Adrenal gland (tissue), 19 donors: ENCODE measurements at places on chromosomes 5 and 9. TPM values are rescaled to one million over a fixed set of nuclear protein-coding genes. Genes with fewer than 3 reads are reported as not detected.

ANKRD31 gene
- 0.31 TPM for polyA plus RNA-seq

OR1Q1 gene
- not detected for polyA plus RNA-seq

DNA sequence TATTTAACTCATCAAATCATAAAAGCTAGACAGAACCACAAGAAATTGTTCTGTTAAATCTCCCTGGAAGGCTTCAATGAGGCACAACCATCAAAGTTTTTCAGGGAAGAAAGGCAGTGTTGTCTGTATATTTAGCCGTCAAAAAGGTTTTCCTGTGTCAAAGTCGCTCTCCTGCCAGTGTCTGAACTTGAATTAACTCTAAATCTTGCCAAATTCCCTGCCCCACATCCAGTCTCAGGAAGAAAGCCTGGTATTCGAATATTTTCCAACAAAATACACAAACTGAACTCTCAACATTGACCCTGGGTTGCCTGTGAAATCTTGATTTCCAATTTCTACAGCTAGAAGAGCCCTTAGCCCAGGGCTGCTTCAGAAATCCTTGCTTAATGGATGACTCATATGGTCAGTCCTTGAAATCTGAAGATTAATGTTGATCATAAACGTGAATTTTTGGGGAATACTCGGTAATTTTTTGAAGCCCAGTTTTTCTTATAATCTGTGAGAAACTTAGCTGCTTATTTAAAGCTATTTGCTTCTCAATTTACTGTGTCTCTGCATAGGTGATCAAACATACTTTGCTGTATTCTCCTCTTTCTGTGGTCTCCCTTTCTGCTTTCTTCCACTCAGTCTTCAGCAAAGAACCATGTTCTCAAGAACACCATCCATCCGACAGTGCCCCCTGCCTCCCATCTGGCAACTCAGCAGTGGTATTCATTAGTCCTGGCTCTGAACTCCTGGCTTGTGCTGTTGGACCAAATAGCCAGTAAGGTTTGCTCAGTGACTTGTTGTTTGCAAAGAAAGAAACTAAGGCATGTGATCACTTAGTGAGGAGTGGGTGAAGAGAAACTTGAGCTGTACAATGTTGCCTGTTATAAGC, 58.9 kb downstream of the NREP start:
- no peaks in the 10 kb centered on the region for H3K36me3 ChIP-seq
- H3K4me1 ChIP-seq, result peaks cover 3% of the 10 kb centered on the region
- no peak for DNase-seq
- H3K27me3 ChIP-seq, result no peaks in the 10 kb centered on the region

DNA sequence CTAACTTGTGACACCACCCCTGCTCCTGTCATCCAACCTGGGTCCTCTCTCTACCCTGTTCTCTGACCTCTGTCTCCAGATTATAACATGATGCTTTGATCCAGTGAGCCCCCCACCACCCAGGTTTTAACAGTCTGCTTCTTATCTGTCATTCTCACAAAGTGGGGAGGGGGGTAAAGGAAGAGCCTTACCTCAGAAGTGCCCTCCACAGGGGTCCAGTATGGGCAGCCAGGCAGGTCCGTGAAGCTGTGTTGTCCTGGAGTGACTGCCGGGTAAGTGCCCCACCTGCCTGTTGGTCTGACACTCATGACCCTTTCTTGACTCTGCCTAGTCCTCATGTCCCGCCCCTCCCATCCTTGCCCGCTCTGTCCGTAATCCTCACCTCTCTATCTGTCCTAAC, 3.4 kb downstream of the IL11RA start:
- no peaks in the 10 kb centered on the region for H3K27me3 ChIP-seq
- H3K4me1 ChIP-seq, result peaks cover 27% of the 10 kb centered on the region
- H3K4me3 ChIP-seq, result no peak overlapping the region
- no peak overlapping the region for H3K27ac ChIP-seq
- no peak for DNase-seq
- peaks cover 4% of the 10 kb centered on the region for H3K36me3 ChIP-seq

- H3K36me3 ChIP-seq, result no peaks in the 10 kb centered on the region
- H3K4me3 ChIP-seq, result no peak overlapping the region
- H3K4me1 ChIP-seq, result no peaks in the 10 kb centered on the region
Measured at GRCh38 chr5:12861886-12862654, 957.8 kb upstream of the CTNND2 start.

DNA sequence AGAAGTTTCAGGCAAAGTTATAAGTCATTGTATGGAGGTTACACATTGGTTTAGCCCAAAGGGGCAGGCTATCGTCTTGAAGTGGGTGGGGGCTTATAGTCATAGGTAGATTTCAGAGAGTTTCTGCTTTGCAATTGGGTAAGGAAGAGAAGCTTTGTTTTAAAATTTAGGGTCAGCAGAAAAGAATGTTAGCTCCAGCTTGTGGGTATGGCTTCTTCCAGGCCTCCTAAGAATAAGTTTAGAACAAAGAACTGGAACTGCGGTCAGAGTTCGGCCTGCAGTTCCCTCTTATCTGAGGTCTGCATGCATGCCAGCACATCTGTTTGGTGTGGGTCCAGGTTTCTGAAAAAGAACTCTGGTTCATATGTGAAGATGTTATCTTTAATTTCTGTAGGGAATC, 96.1 kb downstream of the CYFIP2 start:
- no peak for DNase-seq
- no peaks in the 10 kb centered on the region for H3K27me3 ChIP-seq

DNA sequence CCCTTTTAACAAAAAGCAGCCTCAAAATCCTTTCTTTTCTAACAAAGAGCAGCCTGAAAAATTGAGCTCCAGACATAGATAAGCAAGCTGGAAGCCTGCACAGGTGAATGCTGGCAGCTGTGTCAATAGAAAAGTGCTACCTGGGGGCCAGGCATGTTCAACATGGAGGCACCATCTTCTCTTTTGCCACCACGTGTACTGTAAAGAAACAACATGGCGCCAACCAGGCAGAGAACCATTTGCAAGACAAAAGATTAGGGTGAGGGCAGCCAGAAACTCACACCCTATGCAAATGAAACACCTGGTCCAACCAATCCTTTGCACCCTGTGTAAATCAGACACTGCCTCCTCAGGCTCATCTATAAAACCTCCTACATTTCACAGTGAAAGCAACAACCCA, 96.0 kb downstream of the ACTL7B start:
- no peak overlapping the region for H3K27ac ChIP-seq
- no peaks in the 10 kb centered on the region for H3K27me3 ChIP-seq
- no peak overlapping the region for H3K4me3 ChIP-seq
- H3K4me1 ChIP-seq, result no peaks in the 10 kb centered on the region
- no peaks in the 10 kb centered on the region for H3K36me3 ChIP-seq
- no peak for DNase-seq

PTPN3 gene
- 1.6 TPM for polyA plus RNA-seq

DNA sequence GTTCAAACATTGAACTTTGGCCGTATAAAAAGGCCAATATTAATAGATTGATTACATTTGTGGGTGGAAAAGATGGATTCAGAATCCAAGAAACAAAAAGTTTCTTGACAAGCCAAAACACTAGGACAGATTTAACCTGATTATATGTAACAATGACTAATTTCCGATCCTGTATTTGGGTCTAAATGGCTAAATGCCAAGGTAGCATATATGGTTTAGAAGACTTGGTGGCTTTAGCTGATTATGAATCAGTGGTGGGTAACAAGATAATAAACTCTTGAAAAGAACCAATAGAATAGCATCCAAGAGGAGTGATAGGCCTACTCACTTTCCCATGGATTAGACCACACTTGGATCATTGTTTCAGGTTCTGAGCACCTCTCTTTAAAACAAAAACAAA, 21.8 kb upstream of the ANP32B start:
- H3K27ac ChIP-seq, result no peak overlapping the region
- H3K27me3 ChIP-seq, result no peaks in the 10 kb centered on the region
- H3K36me3 ChIP-seq, result no peaks in the 10 kb centered on the region
- H3K4me1 ChIP-seq, result no peaks in the 10 kb centered on the region
- no peak for DNase-seq
- no peak overlapping the region for H3K4me3 ChIP-seq

- no peaks in the 10 kb centered on the region for H3K36me3 ChIP-seq
- DNase-seq, result no peak
- no peak overlapping the region for H3K4me3 ChIP-seq
- no peaks in the 10 kb centered on the region for H3K4me1 ChIP-seq
- H3K27me3 ChIP-seq, result no peaks in the 10 kb centered on the region
- H3K27ac ChIP-seq, result no peak overlapping the region
Measured at GRCh38 chr9:2461892-2462291, 159.7 kb upstream of the VLDLR start.

DNA sequence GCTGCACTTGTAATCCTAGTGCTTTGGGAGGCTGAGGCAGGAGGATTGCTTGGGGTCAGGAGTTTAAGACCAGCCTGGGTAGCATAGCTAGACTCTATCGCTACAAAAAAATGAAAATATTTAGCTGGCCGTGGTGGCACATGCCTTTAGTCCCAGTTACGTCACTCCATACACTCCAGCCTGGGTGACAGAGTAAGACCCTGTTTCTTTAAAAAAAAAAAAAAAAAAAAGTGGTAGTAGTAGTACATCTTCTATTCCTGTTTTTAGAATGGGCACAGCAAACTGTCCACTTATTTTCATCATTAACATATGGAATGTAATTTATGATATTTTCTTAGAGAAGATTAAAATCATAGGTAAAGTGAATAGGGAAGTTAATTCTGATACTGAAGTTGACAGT, 48.2 kb downstream of the TRIO start:
- no peak for DNase-seq
- peak overlapping the region; percentile 80 for H3K27ac ChIP-seq
- no peaks in the 10 kb centered on the region for H3K36me3 ChIP-seq
- no peaks in the 10 kb centered on the region for H3K27me3 ChIP-seq
- peaks cover 57% of the 10 kb centered on the region for H3K4me1 ChIP-seq

TNC gene
- polyA plus RNA-seq, result 1.9 TPM
